ENCODE measurements at places on chromosomes 6 and 20.

DNA sequence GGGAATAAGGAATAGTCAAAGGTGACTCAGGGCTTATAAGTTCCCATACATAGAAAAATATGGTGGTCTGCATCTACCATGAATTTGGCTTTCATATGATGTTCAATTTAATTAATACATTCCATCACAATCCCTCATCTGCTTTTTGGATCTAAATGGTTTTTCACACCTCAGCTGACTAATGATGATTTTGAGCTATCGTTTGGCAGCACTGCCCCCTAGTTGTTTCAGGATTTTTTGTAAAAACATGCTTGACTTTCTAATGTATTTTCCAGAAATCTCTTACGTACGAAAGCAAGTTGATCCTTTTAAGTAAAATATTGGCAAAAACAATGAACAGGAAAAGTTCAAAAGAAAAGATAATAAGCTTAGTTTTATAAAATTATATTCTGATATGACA is 408.6 kb upstream of the ADGRB3 start:
- DNase-seq, result peak; percentile 2

GRCh38 chr20:2801286-2801728 is 880 bp upstream of the CPXM1 start:
- no peak for DNase-seq

DNA sequence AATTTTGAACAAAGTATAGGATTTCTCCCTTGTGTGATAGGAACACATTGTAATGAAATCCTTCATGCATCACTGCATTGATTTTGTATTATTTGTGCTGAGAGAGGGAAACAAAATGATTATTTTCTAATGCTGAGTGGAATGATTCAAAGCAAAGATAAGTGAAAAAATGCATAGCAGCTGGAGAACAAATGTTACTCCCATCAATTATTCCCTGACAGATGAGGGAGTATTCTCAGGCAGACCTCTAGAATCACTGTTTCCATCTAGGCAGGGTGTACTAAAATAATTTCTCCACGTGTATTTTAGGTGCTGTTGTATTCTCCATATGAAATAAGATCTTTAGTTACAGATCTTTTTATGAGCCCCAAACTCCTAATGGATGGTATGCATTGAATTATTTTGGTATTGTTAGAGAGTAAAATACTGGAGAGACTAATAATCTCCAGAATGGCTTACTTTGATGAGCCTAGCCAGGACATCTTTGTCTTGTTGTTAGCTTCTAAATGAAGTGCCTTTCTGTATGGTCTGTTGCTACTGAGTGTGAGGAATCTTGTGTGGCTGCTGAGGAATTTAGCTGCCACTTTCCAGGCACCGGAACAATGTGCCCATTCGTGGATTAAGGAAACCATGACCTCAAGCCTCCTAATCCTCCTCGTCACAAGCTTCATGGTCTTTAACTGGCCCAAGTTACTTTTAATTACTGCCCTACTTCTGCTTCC is 39.6 kb downstream of the RNF217 start:
- DNase-seq, result peak; percentile 52

GRCh38 chr20:6501061-6501460 is 266.4 kb upstream of the BMP2 start:
- no peak for DNase-seq

DNA sequence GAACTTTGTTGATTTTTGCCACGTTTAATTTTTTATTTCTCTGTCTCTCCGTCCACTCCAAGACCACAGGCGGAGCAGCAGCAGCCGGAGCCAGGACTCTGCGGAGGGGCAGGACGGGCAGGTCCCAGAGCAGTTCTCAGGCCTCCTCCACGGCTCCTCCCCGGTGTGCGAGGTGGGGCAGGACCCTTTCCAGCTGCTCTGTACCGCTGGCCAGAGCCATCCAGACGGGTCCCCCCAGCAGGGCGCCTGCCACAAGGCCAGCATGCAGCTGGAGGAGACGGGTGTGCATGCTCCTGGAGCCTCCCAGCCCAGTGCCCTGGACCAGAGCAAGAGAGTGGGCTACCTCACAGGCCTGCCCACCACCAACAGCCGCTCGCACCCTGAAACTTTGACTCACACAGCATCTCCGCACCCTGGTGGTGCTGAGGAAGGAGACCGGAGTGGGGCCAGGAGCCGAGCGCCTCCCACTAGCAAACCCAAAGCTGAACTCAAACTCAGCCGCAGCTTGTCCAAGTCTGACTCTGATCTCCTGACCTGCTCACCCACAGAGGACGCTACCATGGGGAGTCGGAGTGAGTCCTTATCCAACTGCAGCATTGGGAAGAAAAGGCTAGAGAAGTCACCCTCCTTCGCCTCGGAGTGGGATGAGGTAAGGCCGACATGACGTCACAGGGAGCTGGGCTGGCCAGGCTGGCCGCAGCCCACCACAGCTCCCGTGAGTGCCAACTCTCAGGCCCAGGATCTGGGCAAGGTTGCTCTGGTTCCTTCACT is 123.5 kb downstream of the TCP11 start:
- peak; percentile 77 for DNase-seq

GRCh38 chr6:5827056-5827904 is 179.4 kb downstream of the NRN1 start:
- peak; percentile 41 for DNase-seq

- no peak for DNase-seq
These were observed 23.7 kb downstream of the RANBP9 start for GRCh38 chr6:13687917-13688351.

GRCh38 chr6:13992417-13993055 is 67.8 kb downstream of the RNF182 start:
- no peak for DNase-seq

- no peak for DNase-seq
These were observed 34.5 kb downstream of the TPD52L1 start for GRCh38 chr6:125188037-125188436.

DNA sequence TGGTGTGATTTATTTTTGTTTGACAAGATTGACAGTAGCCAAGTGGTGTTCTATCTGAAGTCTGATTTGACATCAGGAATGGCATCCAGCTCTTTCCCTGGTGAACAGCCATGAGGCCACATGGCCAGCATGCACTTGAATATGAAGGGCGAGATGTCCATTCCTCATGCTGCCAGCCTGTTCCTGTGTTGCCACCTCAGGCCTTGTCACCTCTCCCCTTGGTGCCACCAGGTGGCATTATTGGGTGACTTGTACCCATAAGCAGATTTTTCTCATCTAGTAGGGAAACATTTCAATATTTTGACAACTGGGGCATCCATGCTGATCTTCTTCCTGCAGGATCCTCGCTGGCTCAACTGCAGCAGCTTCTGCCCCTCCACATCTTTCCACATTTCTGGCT is 199.1 kb downstream of the ERMARD start:
- DNase-seq, result peak; percentile 24

DNA sequence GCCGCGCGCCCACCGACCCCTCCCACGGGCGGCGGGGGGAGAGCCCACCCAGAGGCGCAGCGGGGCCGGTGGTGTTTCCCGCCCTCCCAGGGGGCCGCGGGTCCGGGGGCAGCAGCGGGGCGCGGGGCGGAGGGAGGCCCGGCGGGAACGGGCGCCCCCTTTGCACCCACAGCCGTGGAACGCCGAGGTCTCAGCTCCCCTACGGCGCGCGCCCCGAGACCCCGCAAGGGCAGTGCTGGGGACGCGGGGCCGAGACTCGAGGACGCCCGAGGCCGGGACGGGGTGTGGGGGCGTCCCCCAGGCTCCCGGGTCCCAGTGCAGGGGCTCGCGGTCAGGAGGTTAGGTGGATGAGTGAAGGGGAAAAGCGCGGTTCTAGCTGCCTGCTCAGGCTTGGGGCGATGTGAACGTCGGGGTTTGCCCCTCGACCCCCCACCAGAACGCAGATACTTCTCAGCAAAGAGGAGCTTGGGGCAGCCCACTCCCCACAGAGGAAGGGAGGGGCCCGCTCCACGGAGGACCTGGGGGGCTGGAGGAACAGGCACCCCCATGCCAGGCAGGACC is 65.5 kb upstream of the BHLHE23 start:
- no peak for DNase-seq

DNA sequence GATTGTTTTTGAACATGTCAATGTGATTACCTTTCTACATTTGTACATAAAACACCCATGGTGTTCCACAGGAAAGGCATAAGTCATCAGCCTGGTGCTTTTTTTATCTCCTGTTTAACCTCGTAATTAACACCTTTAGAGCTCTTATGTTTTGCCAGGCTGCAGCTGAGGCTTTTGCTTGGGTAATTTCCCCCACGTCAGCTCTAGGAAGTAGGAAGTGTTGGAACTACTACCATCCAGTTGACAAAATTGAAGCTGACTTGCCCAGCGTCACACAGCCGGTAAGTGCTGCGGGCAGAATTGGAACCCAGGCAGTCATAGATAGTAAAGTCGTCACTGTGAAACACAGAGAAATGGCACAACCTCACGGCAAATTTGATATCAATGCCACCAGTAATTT is 86.6 kb upstream of the BMP2 start:
- no peak for DNase-seq

DNA sequence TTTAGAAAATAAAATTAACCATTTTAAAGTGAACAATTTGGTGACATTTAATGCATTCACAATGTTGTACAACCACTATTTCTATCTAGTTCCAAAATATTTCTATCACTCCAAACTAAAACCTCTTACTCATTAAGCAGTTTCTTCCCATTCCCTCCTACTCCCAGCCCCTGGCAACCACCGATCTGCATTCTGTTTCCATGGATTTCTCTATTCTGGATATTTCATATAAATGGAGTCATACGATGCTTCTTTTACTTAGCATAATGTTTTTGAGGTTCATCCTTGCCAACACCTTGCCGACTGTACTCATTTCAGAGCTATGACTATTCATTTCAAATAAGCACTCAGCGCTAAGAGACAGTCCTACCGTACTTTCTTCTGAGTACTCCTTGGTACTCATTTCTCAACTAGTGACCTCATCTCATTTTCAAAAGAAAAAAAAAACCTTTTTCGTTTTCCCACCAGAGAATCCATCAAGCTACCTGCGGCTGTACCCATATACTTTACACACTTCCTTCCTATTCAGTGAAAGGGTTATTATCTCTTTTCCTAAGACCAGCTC is 259.2 kb downstream of the UTRN start:
- no peak for DNase-seq

DNA sequence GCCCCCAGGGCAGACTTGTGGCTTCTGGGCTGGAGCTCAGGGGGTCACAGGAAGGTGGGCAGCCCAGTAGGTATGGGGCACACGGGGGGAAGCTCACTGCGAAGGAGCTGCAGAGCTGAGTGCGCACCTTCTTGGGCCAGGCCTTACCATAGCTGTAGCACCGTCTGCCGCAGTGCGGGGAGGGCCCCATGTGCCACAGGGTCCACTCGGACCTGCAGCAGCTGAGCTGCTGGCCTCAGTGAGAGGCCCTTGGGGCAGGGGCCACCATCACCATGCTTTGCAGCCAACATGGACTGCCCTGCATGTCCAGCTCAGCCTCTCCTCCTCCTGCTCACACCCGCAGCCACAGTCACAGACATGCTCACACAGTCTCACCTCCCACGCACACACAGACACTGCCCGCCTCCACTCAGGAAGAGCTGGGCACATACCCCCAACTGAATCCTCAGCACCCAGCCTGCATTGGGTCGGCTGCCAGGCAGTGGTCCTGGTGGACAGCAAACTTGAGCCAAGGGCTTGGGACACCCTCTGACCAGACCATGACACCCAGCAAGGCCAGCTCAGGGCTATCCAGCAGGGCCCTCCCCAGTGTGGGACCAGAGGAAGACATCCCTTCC is 35.3 kb downstream of the YTHDF1 start:
- DNase-seq, result no peak

DNA sequence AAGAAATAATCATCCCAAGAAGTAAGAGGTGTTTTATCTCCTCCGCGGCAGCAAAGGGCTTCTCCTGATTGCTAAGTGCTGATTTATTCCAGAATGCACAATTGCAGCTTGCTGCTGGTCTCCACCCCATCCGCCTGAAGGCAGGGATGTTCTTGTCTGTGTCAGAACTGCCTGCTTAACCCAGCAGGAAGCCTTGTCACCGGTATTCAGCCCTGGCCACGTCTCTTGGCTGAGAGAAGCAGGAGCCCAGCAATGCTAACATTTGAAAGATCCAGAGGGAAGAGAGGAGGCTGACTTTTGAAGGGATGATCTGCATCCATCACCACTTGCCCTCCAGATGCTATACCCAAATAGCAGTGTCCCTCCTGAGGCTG is 4.2 kb downstream of the SCML4 start:
- DNase-seq, result peak; percentile 15

- peak; percentile 44 for DNase-seq
These were observed 336 bp upstream of the LY6G5C start for GRCh38 chr6:31681135-31681671.

- DNase-seq, result peak; percentile 71
These were observed 30.2 kb downstream of the ARHGAP18 start for GRCh38 chr6:129679758-129680157.

DNA sequence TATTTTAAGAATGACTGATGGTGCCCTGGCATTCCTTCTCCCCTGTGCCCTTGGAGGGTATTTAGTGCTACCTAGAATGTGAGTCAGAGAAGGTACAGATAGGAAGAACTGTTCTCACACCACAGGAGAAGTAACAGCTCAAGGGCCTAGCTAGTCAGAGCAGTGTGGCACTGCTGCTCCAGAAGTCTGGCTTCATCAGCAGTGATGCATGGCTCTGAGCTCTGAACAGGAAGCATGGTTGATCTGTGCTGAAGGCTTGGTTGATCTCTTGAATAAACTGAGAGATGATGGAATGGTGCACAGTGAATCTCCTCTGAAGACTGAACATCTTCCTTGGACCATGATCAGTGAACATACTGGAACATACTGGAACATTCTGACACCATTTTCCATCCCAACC is 425.3 kb upstream of the SLC35B3 start:
- no peak for DNase-seq

GRCh38 chr6:3088968-3089367 is 20.7 kb downstream of the RIPK1 start:
- peak; percentile 94 for DNase-seq

DNA sequence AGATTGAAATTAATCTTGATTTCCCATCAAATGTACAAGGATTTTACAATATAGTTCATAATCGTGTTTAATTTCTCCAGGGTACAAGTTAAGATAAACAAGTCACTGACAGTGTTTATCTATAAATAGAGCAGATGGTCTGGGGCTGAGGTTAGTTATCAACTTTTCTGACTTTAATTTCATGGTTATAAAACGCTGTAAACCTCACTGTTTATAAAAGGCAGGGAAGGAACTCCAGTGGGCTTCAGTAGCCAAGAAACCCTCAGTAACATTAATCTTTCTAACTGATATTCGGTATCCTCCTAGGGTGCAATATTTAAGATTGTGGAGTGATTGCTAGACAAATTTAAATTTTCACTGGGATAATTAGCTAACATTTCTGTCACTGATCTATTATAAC is 68.6 kb downstream of the GFRAL start:
- no peak for DNase-seq
